ENCODE measurements at places on chromosomes 7 and 10.

GRCh38 chr7:43791665-43792064, 33.2 kb downstream of the BLVRA start:
- no peak for DNase-seq

- no peak for DNase-seq
Measured at GRCh38 chr7:86964973-86965726, 94.3 kb downstream of the ELAPOR2 start.

DNA sequence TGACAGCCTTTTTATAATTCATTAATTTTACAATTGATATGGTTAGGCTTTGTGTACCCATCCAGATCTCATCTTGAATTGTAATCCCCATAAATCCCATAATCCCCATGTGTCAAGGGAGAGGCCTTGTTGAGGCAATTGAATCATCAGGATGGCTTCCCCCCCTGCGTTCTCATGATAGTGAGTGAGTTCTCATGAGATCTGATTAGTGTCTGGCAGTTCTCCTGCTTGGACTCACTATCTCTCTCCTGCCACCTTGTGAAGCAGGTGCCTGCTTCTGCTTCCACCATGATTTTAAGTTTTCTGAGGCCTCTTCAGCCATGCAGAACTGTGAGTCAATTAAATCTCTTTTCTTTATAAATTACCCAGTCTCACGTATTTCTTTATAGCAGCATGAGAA, 165.7 kb upstream of the GNAI1 start:
- DNase-seq = no peak

DNA sequence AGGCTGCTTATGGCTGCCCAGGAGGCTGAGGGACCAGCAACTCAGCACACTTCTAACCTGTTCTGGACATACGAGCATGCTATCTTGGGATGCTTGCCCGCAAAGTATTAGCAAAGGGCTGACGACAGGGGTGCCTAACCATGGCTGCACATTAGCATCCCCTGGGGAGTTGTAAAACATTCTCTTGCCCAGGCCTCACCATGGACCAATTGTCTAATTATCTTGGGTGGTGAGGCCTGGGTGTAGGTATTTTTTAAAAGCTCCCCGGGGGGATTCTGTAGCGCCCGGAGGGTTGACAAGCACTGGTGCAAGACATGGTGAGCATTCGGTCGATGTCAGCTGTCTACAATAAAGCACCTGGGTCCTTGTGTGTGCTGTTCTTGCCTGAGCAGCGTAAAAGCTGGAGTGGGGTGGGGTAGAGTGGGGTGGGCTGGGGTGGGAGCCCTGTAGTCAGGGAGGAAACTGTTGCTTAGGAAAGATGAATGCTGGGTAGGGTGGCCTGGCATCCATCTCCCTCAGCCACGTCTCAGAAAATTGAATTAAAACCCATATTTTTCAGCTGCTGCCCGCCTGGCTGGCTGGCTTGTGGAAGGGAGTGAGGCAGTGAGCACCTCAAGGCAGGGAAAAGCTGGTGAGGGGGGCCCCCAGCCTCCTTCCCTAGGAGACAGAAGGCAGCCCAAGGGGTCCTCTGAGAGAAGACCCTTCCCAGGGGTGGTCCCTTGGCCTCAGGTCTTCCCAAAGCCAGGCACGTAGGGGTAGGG, 2.9 kb upstream of the ADCYAP1R1 start:
- DNase-seq = no peak

GRCh38 chr7:157817433-157817832, 480.6 kb downstream of the DNAJB6 start:
- DNase-seq = no peak

DNA sequence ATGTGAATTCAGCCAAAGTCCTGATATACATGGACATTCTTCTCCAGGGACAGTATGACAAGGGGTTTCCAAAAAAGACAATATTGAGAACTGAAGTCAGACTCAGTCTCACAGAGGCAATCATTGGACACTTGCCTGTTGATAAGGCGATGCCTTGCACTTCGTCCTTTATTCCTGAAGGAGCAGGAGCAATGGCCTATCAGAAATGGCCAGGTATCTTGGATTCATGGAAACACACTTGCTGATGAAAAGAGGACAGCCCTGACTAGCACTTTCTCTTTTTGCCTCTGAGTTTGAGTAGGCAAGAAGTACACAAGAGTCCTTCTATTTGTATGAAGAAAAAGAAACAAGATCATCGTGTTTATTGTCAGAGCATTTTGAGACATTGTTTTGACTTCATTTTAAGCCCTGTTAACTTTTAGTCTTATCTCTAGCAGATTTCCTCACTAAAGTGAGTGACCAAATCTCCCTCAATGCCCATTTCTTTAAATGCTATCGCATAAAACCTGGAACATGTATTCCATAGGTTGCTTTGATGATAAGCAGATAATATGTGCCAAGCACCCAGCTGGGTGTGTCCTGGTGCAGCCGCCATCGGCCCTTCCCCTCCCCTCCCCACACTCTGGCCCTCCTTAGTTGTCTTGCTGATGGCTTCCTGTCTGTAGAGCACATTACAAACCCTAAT, 26.6 kb downstream of the ST8SIA6 start:
- no peak for DNase-seq

- no peak for DNase-seq
Measured at GRCh38 chr10:75652146-75652740, 220.8 kb downstream of the LRMDA start.

- DNase-seq = no peak
Measured at GRCh38 chr10:29957907-29958331, 101.5 kb downstream of the JCAD start.
